Left lung (tissue), 14 donors: ENCODE measurements at places on chromosomes 6 and 20.

DNA sequence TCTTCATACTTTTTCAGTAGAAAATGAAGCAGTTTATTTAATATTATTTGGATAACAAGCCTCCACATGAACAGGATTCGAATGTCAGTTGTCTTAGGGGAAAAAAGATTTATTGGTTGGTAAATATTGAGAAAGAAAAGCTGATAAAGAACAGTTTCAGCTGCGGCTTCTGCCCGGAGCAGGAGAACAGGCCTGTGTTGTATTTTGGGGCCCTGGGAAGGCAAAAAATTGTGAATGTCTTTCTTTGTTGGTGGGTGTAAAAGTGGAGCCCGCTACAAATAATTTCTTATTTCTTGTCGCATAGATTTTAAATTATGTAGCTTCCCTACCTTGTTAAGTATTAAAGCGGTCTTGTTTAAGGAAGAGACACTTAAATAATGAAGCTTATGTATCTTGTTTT, 90.5 kb upstream of the PAX1 start:
- H3K4me1 ChIP-seq: no peaks in the 10 kb centered on the region
- H3K36me3 ChIP-seq: no peaks in the 10 kb centered on the region
- H3K27me3 ChIP-seq: peaks cover 46% of the 10 kb centered on the region
- DNase-seq: no peak
- H3K27ac ChIP-seq: no peak overlapping the region

- H3K27me3 ChIP-seq: no peaks in the 10 kb centered on the region
- no peak for DNase-seq
- no peak overlapping the region for H3K27ac ChIP-seq
Observed at GRCh38 chr6:43180985-43181384, 1.0 kb upstream of the CUL9 start.

DNA sequence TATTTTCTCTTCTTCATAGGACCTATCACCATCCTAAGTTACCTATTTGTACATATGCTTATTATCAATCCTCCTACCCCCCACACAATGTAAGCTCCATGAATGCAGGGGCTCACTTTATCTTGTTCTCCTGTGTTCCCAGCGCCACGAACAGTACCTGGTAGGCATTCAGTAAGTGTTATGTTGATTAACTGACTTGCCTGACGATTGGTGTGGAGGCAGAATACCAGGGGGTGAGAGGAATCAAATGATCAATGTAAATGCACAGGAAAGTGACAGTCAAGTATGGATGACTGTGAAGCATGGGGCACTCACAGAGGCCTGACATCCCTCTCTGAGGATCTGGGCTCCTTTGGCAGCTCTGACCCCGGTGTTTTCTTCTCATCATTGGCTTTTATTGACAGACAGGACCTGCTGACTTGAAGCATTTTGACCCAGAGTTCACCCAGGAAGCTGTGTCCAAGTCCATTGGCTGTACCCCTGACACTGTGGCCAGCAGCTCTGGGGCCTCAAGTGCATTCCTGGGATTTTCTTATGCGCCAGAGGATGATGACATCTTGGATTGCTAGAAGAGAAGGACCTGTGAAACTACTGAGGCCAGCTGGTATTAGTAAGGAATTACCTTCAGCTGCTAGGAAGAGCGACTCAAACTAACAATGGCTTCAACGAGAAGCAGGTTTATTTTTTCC, 6.1 kb upstream of the IFT52 start:
- H3K27ac ChIP-seq: no peak overlapping the region
- H3K4me1 ChIP-seq: peaks cover 12% of the 10 kb centered on the region
- DNase-seq: peak; percentile 53
- no peaks in the 10 kb centered on the region for H3K27me3 ChIP-seq
- H3K4me3 ChIP-seq: no peak overlapping the region

- no peak overlapping the region for H3K27ac ChIP-seq
- H3K27me3 ChIP-seq: no peaks in the 10 kb centered on the region
- no peaks in the 10 kb centered on the region for H3K4me1 ChIP-seq
- H3K36me3 ChIP-seq: no peaks in the 10 kb centered on the region
Observed at GRCh38 chr6:103167345-103168071, 1692.2 kb downstream of the HACE1 start.

DNA sequence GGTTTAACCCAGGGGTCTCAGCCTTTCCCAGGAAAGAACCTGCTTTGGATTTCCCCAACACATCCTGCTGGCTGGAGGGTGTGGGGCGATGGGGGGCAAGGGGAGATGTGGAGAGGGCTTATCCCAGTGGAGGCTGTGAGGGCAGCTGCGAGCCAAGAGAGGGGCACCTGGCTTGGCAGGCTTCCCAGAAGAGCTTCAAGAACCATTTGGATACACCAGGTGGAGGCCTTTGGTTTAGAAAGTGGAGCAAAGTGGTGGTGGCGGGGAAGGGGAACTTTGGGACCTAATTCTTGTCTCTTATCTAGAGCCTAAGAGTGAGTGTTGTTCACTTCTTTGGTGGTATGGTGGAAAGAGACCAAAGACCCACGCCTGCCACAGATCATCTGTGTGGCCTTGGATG, 12.4 kb downstream of the CD40 start:
- H3K36me3 ChIP-seq: no peaks in the 10 kb centered on the region
- no peaks in the 10 kb centered on the region for H3K4me1 ChIP-seq
- H3K4me3 ChIP-seq: no peak overlapping the region
- no peak for DNase-seq

DNA sequence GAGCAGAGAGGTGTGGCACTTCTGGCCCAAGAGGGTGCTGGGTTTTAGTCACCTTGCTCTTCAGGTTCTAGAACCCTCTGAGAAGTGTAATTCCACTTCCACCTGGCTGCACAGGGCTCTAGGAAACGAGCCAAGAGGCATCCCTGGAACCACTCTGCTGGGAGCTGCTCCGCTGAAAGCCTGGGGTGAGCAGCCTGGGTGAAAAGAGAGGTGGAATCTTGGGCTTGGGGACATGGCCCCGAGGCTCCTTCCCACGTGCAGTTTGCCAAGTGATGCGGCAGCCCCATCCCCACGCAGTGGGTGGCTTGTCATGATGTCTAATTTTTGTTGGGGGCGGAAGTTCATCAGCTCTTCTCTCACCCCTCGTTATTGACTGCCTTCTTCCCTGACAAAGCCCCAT, 32.8 kb downstream of the PPP1R16B start:
- DNase-seq: no peak
- peaks cover 12% of the 10 kb centered on the region for H3K4me1 ChIP-seq
- no peaks in the 10 kb centered on the region for H3K27me3 ChIP-seq
- no peaks in the 10 kb centered on the region for H3K36me3 ChIP-seq
- H3K27ac ChIP-seq: no peak overlapping the region

DNA sequence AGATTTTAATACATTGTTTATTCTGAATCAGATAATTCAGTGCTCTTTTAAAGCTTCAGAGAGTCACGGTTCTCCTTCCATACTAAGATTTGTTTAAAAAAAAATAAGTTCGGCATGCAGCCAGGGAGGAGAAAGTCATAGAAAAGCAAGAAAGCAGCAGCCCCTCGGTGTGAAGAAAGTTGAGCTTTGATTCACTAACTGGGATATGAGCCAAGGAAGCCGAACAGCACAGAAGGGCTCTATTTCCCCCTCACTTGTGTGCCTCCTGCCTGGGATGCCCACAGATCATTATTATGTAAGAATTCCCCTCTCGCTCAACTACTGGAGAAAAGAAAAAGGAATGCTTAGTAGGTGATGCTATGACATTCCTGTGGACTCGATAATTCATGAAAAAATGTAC, 69.3 kb upstream of the SYNJ2 start:
- no peak overlapping the region for H3K27ac ChIP-seq
- no peaks in the 10 kb centered on the region for H3K4me1 ChIP-seq
- no peaks in the 10 kb centered on the region for H3K27me3 ChIP-seq
- no peak for DNase-seq

- DNase-seq: no peak
- no peak overlapping the region for H3K4me3 ChIP-seq
- peaks cover 20% of the 10 kb centered on the region for H3K36me3 ChIP-seq
- H3K27me3 ChIP-seq: no peaks in the 10 kb centered on the region
- no peaks in the 10 kb centered on the region for H3K4me1 ChIP-seq
Observed at GRCh38 chr6:106287215-106287614, 38.3 kb downstream of the ATG5 start.

GRCh38 chr6:10621213-10621612, 73.2 kb downstream of the C6orf52 start:
- H3K36me3 ChIP-seq: no peaks in the 10 kb centered on the region
- no peaks in the 10 kb centered on the region for H3K27me3 ChIP-seq
- H3K27ac ChIP-seq: no peak overlapping the region
- H3K4me1 ChIP-seq: no peaks in the 10 kb centered on the region
- H3K4me3 ChIP-seq: no peak overlapping the region
- DNase-seq: no peak

GRCh38 chr6:37528541-37528940, 28.8 kb upstream of the CCDC167 start:
- no peak overlapping the region for H3K27ac ChIP-seq
- H3K4me1 ChIP-seq: no peaks in the 10 kb centered on the region
- no peak overlapping the region for H3K4me3 ChIP-seq
- peaks cover 3% of the 10 kb centered on the region for H3K27me3 ChIP-seq
- H3K36me3 ChIP-seq: no peaks in the 10 kb centered on the region
- DNase-seq: no peak

DNA sequence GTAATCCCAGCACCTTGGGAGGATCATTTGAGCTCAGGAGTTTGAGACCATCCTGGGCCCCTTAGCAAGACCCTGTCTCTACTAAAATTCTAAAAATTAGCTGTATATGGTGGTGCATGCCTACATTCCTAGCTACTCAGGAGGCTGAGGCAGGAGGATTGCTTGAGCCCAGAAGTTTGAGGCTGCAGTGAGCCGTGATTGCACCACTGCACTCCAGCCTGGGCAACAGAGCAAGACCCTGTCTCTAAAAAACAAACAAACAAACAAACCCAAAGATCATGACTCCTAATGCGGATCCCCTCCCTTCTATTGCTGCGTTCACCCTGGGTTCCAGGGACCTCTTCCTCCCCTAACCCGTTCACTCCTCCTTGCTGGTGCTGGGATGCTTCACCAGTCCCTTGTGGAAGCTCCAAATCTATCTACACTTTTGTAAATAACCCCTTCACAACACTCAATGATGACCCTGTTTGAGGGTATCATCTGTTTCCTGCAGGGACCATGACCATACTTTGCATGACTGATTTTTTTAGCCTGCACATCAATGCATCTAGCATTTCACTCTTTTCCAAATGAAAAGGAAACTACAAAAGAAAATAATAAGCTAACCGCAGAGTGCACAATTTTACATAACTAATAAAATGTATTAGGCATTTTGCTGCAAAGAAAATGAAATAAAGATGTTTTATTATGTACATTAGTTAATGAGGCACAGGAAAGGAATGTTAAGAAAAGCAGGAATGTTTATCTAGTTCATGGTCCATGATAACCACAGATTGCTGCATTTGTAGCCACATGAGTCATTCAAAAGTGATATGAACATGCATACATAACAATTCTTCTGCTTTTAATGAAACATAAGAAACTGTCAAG, 30.5 kb upstream of the IPCEF1 start:
- H3K36me3 ChIP-seq: no peaks in the 10 kb centered on the region
- no peak for DNase-seq
- no peaks in the 10 kb centered on the region for H3K4me1 ChIP-seq
- no peak overlapping the region for H3K27ac ChIP-seq
- no peaks in the 10 kb centered on the region for H3K27me3 ChIP-seq
- H3K4me3 ChIP-seq: no peak overlapping the region

DNA sequence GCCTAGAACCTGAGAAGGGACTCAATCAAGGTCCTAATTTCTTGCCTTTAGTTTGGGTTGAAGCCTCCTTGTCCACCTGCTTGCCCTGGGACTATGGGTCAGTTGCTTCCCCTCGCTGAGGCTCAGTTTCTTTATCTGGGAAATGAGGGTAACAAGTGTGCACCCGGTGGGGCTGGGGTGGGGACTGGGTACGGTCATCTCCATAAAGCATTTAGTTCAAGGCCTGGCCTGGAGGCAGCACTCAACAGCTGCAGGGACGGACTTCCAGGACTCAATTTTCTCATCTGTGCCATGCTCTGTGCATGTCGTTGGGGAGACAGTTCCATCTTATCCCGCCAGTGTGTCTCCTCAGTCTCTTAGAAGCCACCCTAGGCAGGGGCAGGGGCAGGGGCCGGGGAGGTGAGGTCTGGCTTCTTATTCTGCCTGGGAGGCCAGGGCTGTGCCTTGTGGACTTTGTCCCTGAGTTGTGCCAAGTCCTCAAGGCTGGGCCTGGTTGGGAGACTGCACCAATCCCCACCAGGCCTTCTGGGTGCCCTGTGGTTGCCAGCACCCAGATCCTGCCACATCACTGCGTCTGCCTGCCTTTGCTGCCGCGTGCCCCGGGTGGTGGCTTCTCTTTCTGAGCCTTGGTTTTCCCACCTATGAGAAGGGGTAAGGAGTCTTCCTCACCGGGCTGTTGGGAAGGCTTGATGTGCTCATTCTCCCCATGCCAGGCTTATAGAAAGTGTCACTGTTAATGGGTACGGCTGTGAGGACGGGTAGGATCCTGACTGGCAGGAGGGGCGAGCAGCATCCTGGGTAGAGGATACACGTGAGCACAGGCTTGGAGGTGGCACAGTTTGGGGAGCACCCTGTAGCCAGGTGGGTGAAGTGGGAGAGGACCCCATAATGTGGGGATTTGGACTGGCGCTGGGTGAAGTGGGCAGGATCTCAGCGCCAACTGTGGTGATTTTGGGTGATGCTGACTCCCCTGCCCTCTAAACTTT, 8.6 kb downstream of the SRC start:
- no peak overlapping the region for H3K27ac ChIP-seq
- no peaks in the 10 kb centered on the region for H3K27me3 ChIP-seq
- DNase-seq: no peak
- H3K4me1 ChIP-seq: peaks cover 69% of the 10 kb centered on the region

DNA sequence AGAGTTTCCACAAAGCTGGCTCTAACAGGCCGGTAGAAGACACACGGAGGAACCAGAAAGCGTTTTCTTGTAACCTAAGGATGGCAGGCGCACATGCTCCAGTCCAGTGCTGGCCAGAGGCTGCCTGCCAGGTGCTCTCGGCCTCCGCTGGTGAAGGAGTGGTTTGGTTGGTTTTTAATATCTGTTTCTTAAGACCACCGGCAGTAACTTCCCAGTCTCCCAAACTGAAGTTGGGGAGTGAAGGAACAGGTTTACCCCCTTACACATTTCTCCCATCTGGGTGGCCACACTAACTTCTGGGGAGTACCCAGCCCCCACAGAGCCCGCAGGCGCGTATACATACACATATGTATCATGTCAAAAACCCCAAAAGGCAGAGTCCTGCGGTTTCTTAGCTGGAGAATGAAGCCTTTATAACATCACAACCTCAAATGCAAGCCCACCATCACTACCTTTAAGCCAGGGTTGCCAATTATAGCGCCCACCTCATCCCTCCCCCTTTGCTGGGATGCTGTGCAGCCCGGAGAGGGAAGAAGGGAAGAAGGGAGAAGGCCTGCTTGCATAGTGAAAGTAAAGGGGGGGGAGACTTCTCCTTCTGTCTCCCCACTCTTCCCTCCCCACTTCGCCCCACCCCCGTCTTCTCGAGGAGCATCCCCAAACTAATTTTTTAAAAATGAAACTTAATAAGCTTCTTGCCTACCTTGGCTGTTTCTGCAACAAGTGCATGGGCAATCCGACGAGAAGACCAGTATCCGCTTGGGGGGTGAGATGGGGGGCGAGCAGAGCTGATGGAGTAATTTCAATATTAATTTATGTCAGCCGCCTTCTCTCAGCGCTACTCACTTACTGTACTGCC, 1.0 kb downstream of the TRERF1 start:
- H3K4me1 ChIP-seq: peaks cover 8% of the 10 kb centered on the region
- peak overlapping the region; percentile 86 for H3K4me3 ChIP-seq
- no peak for DNase-seq
